HL-60 (cell line): ENCODE measurements at places on chromosomes 7 and 10.

DNA sequence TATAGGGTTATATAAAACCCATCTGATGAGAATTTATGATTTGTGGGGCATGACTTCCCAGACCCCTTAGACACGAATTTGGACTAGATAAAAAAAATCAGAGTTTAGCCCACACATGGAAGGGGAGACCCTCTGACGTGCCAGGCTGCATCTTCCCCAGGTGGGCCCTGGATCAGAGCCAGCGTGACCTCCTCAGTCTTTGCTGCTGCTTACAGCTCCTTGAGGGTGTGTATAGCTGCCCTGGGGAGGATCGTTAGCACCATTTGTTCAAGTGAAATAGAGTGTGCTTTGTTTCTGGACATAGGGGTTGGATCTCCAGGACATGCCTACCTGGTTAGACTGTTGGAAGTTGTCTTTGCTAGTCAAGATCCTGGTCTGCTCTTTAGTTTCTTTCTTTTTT is 54.2 kb downstream of the DOCK1 start:
- DNase-seq = no peak

- no peak for DNase-seq
These were observed 12.5 kb upstream of the EBLN1 start for GRCh38 chr10:22230158-22230833.

- no peak for DNase-seq
These were observed 7.2 kb upstream of the RALA start for GRCh38 chr7:39616138-39616537.

GRCh38 chr10:35728341-35728740 is 86.2 kb upstream of the FZD8 start:
- no peak for DNase-seq

GRCh38 chr7:122463631-122464030 is 159.1 kb upstream of the FEZF1 start:
- no peak for DNase-seq

- DNase-seq = no peak
These were observed 4.4 kb upstream of the WDR91 start for GRCh38 chr7:135215698-135216097.

DNA sequence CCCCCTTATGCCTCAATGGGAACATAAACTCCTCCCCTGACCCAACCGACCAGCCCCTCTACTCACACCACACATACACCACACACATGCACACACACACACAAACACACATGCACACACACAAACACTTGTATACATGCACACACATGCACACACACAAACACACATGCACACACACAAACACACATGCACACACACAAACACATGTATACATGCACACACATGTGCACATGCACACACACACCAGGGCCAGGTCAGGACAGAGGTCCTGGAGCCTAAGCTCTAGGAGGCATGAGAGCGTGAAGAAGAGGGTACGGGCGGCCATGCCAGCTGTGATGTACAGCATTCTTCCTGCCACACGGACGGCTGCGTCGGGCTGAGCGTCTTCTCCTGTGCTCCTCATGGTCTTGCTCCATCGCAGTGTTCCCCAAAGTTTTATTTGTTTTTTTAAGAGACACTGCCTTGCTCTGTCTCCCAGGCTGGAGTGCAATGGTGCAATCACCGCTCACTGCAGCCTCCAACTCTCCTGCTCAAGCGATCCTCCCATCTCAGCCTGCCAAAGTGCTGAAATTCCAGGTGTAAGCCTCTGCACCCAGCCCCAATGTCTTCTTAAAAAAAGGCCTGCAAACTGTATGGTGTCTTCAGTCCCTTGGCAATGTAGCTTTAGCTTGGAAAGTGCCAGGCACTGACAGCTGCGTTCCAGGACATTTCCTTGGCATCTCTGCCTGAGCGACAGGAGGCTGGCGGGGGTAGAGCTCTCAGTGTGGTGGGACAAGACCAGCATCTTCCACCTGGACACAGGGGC is 38.8 kb upstream of the INPP5A start:
- no peak for DNase-seq

- no peak for DNase-seq
These were observed 436.1 kb downstream of the TYW1 start for GRCh38 chr7:67432536-67433234.
